SJSA1 (cell line): ENCODE measurements at places on chromosomes 7 and 10. TPM values are rescaled to one million over a fixed set of nuclear protein-coding genes. Genes with fewer than 3 reads are reported as not detected.
A peak's percentile ranks its signal among the peaks of the same experiment; 100 is the strongest.

The LFNG gene
- 0.97 and 2.4 TPM in 2 replicates for total RNA-seq

The HPSE2 gene
- total RNA-seq = not detected in 2 replicates

The CALHM1 gene
- total RNA-seq = not detected in 2 replicates

The C7orf33 gene
- not detected in 2 replicates for total RNA-seq

The ABLIM1 gene
- total RNA-seq = 5.4 and 10.4 TPM in 2 replicates

The CLDN12 gene
- 13.8 and 36.5 TPM in 2 replicates for total RNA-seq

The TBX20 gene
- total RNA-seq = 3.2 and 5.1 TPM in 2 replicates

The CTNNA3 gene
- 0.18 TPM in 1 of 2 replicates, not detected in the other for total RNA-seq

The SEC31B gene
- 1.8 and 2.2 TPM in 2 replicates for total RNA-seq

GRCh38 chr7:106050002-106050745 lies 61.9 kb downstream of the SYPL1 start:
- DNase-seq = peak; percentile 22

DNA sequence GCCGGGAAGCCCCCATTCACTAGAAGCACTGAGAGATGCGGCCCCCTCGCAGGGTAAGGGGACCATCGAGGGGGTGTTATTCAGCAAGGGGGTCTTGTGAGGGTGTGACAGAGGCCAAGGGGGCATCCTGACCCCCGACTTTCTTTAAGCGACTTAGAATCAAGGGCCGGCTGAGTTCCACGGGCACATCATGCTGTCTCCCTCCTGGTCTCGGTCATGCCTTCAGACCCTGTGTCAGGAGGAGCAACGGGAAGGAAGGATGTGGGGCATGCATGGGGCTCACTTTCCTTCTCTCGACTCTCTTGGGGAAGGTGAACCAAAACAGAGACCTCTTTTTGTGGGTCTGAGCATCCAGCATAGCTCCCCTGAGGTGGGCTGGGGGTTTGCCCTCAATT lies 2.5 kb downstream of the ACSL5 start:
- no peak for DNase-seq

DNA sequence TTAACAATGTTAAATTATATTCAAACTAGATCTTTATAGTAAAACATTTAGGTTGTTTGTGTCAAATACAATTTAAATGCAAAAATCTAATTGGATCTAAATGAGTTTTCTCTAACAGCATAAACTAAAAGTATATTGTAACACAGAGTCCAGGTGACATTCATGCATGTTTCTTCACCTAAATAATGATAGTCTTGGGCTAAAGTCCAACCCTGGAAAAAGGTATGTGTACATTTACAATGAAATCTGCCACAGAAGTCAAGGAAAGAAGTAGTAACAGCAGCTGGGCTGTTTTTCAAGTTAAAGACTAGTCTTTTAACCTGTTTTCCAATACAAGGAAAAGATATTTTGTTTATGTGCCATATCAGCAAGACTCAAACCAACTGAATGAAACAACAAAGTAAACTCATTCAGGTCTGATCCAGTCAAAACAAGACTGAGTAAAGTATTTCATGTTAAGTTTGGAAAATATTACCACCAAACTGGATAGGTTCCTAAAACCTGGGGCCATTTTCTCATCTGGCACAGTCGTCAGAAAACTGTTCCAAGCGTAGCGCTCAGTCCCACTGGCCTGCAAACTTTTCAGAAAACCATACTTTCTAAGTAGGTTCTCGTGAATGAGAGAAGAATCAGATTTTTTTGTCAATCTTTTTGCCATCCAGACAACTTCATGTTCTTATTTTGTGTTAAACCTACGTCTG lies 349.2 kb downstream of the HGF start:
- no peak for DNase-seq

- DNase-seq = no peak
Measured at GRCh38 chr10:1142596-1142995, 86.4 kb downstream of the WDR37 start.

DNA sequence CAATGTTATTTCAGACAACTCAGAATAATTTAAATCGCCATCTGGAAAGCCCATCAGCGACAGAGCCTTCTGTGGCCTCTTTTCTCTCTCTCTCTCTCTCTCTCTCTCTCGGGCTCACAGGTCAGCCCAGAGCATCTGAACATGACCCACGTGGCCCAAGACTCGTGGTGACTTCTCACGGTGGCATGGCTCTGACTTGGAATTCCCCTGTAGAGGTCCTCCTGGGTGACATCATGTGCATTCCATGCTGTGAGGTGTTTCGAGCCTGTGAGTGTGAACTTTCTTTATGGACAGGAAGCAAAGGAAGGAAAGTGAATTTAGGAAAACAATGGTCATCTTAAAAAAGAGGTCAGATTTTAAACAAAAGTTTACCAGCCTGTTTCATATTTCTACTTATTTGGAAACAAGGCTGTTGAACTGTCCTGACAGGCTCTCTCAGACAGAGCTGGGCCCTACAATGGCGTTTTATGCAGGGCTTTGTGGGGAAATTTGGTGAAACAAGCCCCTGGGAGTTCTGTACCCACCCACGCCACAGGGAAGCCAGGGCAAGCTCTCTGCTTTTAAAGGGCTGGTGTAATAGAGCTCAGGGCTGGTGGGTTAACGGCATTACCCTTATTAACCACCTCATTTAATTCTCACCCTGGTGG lies 359.7 kb upstream of the ZNF32 start:
- DNase-seq = no peak

GRCh38 chr10:113230011-113230610 lies 280.1 kb downstream of the TCF7L2 start:
- no peak for DNase-seq

GRCh38 chr7:97835296-97836138 lies 36.7 kb downstream of the ASNS start:
- DNase-seq = peak; percentile 44

DNA sequence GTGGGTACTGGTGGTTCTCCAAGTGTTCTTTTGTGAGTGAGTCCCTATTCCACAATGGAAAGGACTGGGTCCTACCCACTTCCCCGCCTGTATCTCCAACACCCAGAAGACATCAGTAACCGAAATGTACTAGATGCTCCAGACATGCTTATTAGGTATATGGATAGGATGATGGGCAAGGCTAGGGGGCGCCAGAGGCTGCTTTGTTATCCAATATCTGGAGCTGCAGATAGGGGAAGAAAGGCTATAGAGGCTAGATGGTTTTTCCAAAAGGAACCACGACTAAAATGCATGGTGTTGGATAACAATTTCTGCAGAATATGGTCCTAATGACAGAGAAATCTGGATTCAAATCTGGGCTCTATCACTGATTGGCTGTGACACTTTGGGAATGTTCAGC lies 56.2 kb upstream of the TM9SF3 start:
- peak; percentile 52 for DNase-seq

GRCh38 chr10:109737626-109738025 lies 185.7 kb downstream of the XPNPEP1 start:
- no peak for DNase-seq

GRCh38 chr7:115635876-115636275 lies 394.7 kb downstream of the TFEC start:
- DNase-seq = no peak

- peak; percentile 28 for DNase-seq
Measured at GRCh38 chr7:114048386-114049235, 129.8 kb upstream of the PPP1R3A start.

DNA sequence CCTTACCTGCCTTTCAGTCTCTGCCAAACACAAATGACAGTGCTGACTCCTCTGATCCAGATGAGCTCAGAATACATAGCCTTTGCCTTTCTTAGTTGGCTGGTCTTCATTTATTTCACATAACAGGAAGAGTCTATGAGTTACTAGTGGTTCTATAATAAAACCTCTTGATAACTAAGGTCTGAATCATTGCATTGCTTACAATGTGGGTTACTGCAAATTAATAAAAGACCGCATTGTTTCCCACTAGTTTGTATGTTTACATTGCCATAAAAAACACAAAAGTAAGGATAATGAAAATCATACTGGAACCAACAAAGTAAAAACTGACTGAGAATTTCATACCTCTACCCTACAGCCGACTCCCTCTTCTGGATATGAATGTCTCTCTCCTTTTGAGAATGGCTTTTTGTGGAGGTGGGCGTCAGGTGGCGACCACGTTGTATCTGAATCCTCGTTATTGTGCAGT lies 62.0 kb upstream of the AKR1E2 start:
- DNase-seq = no peak

DNA sequence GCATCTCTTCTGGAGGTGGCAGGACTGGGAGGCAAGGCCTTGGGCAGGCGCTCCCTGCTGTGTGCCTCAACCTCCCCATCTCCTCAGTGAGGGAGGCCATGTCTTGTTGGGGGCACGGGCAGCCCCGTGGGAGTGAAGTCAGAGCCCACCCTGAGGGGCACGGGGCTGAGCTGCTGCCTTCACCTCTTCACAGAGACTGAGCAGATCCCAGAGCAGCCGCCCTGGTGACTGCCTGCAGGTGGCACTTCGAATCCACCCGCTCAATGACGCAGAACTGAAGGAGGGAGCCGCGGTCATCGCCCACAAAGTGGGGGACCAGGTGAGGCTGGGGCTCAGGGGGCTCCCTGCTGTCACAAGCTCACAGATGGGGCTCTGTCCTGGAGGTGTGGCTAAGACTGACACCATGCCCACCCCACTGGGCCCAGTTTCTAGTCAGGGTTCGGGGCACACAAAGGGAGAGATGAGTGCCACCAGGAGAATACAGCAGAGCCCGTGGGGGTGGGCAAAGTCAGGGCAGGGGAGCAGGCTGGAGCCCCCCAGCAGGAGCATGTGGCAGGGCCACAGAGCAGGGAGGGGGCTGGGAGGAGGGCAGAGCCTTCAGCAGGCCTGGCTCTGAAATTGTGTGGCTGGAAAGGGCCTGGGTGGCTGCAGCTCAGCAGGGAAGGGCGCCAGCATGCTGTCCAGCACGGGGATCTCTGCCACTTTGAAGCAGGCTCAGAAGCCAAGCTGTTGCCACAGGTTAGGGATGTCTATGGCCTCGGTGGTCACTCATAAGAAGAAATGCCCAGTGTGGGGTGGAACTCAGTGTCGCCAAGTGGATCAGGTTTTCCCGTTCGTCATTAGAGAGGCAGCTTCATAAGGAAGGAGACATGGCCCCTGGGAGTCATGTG lies 18.8 kb upstream of the CHST12 start:
- DNase-seq = no peak

DNA sequence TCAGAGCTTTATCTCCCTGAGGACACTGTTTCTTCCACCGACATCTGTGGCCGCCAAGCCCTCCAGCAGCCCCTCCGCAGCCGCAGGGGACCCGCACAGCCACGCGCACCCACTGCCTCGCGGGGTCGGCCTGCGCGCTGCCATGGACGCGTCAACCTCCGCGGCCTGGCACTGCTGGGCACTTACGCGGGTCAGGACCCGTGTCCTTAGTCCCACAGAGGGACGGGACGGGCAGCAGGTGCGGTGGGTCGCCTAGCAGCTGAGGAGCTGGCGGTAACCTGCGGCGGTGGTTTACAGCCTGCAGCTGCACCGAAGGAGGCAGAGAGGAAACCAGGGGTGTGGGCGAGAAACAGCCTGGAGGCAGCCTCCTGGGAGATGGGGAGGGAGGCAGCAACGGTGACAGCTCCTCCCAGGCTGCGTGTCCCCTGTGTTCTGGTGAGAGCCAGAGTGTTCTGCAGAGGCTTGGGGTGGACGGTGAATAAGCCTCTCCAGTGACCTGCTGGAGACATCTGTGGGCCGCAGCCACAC lies 61.3 kb downstream of the SEC61G start:
- no peak for DNase-seq
